ENCODE measurements at places on chromosomes 5 and 9. TPM values are rescaled to one million over a fixed set of nuclear protein-coding genes. Genes with fewer than 3 reads are reported as not detected.

GRCh38 chr5:116137544-116138378, 52.9 kb downstream of the COMMD10 start:
- no peaks in the 10 kb centered on the region for H3K36me3 ChIP-seq
- no peak overlapping the region for H3K27ac ChIP-seq
- H3K27me3 ChIP-seq = no peaks in the 10 kb centered on the region
- no peaks in the 10 kb centered on the region for H3K4me1 ChIP-seq
- no peak overlapping the region for H3K4me3 ChIP-seq
- no peak for DNase-seq

DNA sequence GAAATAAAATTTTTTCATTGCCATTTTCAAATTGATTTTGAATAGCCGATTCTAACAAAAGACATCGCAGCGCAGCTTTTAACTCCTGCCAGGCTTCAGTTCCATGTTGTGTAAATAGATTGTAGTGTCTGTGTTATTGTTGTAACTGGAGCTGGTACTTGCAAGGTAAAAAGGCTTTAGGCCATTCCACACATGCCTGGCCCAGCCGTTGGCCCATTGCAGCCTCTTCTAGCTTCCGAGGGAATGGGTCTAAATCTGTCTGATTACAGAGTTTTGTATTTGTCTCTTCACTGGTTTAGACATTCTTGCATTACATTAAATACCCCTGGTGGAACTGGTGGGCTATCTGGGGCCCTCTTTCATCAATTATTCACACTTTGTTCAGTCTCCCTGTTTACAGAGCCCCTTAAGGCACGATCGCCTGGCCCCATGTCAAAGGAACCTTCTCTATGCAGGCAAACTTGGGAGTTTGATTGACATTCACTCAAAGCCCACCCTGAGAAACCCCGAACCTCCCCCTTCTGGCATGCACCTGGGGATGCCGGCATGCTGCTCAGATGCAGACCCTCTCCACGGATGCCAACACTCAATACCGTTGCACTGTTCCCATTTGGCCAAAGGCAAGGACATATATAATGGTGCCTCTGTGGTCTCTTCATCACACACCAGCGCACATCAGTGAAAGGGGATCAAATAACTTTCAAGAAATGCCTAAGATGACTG, 281.7 kb upstream of the IRX2 start:
- H3K4me3 ChIP-seq = no peak overlapping the region
- no peaks in the 10 kb centered on the region for H3K4me1 ChIP-seq
- H3K27me3 ChIP-seq = no peaks in the 10 kb centered on the region
- no peak for DNase-seq
- no peak overlapping the region for H3K27ac ChIP-seq

GRCh38 chr9:98175762-98176161, 16.7 kb downstream of the CORO2A start:
- no peak overlapping the region for H3K4me3 ChIP-seq
- peak overlapping the region; percentile 88 for H3K27ac ChIP-seq
- no peak for DNase-seq
- H3K36me3 ChIP-seq = no peaks in the 10 kb centered on the region
- H3K27me3 ChIP-seq = no peaks in the 10 kb centered on the region
- no peaks in the 10 kb centered on the region for H3K4me1 ChIP-seq

GRCh38 chr5:173004447-173004846, 20.9 kb downstream of the ATP6V0E1 start:
- no peak overlapping the region for H3K27ac ChIP-seq
- H3K27me3 ChIP-seq = no peaks in the 10 kb centered on the region
- H3K4me1 ChIP-seq = peaks cover 20% of the 10 kb centered on the region
- no peak overlapping the region for H3K4me3 ChIP-seq
- DNase-seq = no peak
- no peaks in the 10 kb centered on the region for H3K36me3 ChIP-seq

GRCh38 chr5:51188001-51188591, 195.2 kb upstream of the ISL1 start:
- no peaks in the 10 kb centered on the region for H3K36me3 ChIP-seq
- no peaks in the 10 kb centered on the region for H3K4me1 ChIP-seq
- no peaks in the 10 kb centered on the region for H3K27me3 ChIP-seq

Gene F2RL2
- total RNA-seq = 0.70 TPM

DNA sequence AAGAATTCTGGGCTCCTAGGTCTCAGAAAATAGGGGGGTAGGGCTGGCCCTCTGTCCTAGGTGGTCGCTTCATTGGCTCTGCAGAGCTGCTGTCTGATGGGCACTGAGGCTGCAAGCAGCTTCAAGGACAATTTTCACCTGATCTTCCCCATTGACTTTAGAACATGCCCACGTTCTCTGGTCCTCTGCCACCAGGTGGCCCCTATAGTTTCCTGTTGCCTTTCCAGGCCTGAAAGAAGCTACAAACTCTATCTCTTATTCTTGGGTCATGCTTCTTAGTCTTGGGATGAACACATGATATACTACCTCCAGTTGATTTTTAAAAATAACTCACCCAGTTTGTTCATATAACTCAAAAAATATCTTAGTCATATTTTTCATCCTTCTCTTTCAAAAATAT, 26.3 kb downstream of the SPZ1 start:
- H3K4me3 ChIP-seq = no peak overlapping the region
- no peaks in the 10 kb centered on the region for H3K27me3 ChIP-seq
- DNase-seq = peak; percentile 32
- no peak overlapping the region for H3K27ac ChIP-seq
- no peaks in the 10 kb centered on the region for H3K4me1 ChIP-seq

GRCh38 chr5:59231221-59231931, 648.5 kb downstream of the RAB3C start:
- no peaks in the 10 kb centered on the region for H3K36me3 ChIP-seq
- DNase-seq = no peak
- H3K4me3 ChIP-seq = no peak overlapping the region
- no peaks in the 10 kb centered on the region for H3K4me1 ChIP-seq

DNA sequence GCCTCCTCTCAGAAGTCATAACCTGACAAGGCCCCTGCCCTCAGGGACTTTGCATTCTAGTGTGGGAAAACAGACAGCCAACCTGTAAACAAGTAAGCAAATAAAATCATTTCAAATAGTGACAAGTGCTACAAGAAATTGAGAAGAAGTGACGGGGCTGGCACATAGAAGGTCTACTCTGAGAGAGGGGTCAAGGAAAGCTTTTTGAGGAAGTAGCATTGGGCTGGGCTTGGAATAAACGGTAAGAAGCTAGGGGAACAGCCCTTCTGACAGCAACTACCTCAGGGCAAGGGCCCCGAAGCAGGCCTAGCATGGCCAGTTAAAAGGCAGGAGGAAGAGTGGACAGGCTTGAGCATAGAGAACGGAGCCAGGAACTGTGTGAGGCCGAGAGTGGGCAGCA, 4.8 kb upstream of the SLC2A8 start:
- no peaks in the 10 kb centered on the region for H3K4me1 ChIP-seq
- H3K27ac ChIP-seq = no peak overlapping the region
- H3K4me3 ChIP-seq = no peak overlapping the region
- no peak for DNase-seq

Gene FOXD4
- total RNA-seq = 0.54 TPM

DNA sequence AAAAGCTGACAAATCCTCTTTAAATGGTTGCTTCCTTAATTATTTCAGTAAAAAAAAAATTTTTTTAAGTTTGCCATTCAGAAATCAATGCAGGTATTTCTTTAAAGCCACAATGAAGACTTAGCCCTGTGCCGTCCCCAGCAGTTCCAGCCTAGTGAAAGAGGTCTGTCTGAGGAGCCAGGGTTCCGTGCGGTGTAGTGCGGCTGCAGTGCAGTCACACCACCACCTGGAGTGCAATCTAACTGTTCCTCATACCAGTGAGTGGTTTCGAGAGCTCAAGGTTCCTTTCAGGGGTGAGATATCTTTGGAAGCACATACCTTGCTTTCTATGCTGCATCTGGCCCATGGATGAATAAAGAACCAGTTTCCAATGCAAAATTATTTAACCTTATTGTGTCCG, 87.5 kb downstream of the FANCC start:
- no peaks in the 10 kb centered on the region for H3K27me3 ChIP-seq
- H3K4me1 ChIP-seq = no peaks in the 10 kb centered on the region
- H3K27ac ChIP-seq = no peak overlapping the region
